Stomach (tissue), 19 donors: ENCODE measurements at places on chromosomes 3 and 15. TPM values are rescaled to one million over a fixed set of nuclear protein-coding genes. Genes with fewer than 3 reads are reported as not detected.

PLA1A gene
- 9.3 TPM for total RNA-seq

GAP43 gene
- total RNA-seq = not detected

CILP gene
- 28.7 TPM for total RNA-seq

BOC gene
- total RNA-seq = 32.2 TPM

PODXL2 gene
- total RNA-seq = 15.6 TPM

CACNA1D gene
- total RNA-seq = 31.7 TPM

ZNF710 gene
- 35.3 TPM for total RNA-seq

TNNC1 gene
- total RNA-seq = 6.5 TPM

PARP15 gene
- total RNA-seq = 4.5 TPM

EEF1AKMT4 gene
- 18.5 TPM for total RNA-seq

SLC2A2 gene
- total RNA-seq = not detected

CFAP100 gene
- total RNA-seq = not detected

TRIM42 gene
- total RNA-seq = not detected

PCBP4 gene
- total RNA-seq = 12.5 TPM

ILDR1 gene
- total RNA-seq = under 0.01 TPM

SLC9A9 gene
- total RNA-seq = 18.3 TPM

HCLS1 gene
- 21.8 TPM for total RNA-seq

RMDN3 gene
- 25.2 TPM for total RNA-seq

CLRN1 gene
- not detected for total RNA-seq

PTH1R gene
- total RNA-seq = 4.0 TPM

FANCD2OS gene
- total RNA-seq = not detected

GOLGA8T gene
- total RNA-seq = not detected

NOP10 gene
- 118 TPM for total RNA-seq

C3orf49 gene
- not detected for total RNA-seq

PRR20G gene
- total RNA-seq = not detected

GRAMD2A gene
- not detected for total RNA-seq

GANC gene
- 14.1 TPM for total RNA-seq

SLC25A26 gene
- 9.8 TPM for total RNA-seq

NUDT16 gene
- total RNA-seq = 81.1 TPM

MIX23 gene
- total RNA-seq = 30.4 TPM

ECE2 gene
- not detected for total RNA-seq

PSTPIP1 gene
- total RNA-seq = 10.1 TPM

PIGZ gene
- 9.2 TPM for total RNA-seq

PLSCR2 gene
- total RNA-seq = not detected

MYO1E gene
- total RNA-seq = 59.1 TPM

ANKRD34C gene
- not detected for total RNA-seq

MYH15 gene
- total RNA-seq = not detected

ATP13A5 gene
- total RNA-seq = not detected
